ENCODE measurements at places on chromosomes 7 and 10.

DNA sequence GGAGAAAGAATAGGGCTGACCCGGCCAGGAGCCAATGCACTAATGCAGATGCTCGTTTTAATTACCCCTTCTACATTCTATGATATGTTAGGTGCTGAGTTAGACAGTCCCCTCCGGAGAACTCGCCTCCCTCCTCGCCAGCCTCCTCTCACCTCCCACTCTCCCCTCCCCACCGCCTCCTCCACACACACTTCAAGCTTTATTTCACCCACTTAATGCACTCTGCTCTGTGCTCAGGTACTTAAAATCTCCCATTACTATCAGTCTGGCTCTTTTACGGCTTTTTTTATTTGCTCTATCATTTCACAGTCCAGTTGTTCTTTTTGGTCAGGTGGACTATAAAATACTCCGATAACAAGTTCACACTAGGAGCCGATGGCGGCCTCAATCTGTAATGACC is 231.6 kb downstream of the TEX36 start:
- no peak for DNase-seq

DNA sequence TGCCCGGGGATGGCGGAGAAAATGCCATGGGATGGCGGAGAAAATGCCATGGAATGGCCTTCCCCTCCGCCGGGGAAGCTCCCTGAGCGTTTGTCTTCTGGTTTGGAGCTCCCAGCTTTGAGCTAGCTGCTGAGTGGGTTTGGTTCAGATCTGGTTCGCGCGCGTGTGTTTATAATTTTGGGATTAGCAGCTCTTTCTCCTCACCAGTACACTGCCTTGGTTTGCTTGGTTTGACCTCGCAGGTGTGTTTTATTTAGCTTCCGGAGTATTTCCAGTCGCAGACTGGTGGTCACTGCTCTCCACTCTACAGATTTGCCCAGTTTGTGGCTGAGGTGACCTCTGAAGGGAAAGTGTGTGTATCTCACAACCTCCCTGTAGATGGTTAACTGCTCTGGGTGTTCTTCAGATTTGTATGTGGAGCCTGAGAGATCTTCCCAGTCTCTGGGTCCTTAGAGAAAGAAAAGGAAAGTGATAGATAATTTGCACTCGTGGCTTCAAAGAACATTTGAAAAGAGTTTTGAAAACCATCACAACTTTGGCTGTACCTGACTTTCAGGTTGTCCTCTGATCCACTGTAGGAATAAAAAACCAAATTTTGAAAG is 597 bp downstream of the ZNF277 start:
- DNase-seq, result no peak

DNA sequence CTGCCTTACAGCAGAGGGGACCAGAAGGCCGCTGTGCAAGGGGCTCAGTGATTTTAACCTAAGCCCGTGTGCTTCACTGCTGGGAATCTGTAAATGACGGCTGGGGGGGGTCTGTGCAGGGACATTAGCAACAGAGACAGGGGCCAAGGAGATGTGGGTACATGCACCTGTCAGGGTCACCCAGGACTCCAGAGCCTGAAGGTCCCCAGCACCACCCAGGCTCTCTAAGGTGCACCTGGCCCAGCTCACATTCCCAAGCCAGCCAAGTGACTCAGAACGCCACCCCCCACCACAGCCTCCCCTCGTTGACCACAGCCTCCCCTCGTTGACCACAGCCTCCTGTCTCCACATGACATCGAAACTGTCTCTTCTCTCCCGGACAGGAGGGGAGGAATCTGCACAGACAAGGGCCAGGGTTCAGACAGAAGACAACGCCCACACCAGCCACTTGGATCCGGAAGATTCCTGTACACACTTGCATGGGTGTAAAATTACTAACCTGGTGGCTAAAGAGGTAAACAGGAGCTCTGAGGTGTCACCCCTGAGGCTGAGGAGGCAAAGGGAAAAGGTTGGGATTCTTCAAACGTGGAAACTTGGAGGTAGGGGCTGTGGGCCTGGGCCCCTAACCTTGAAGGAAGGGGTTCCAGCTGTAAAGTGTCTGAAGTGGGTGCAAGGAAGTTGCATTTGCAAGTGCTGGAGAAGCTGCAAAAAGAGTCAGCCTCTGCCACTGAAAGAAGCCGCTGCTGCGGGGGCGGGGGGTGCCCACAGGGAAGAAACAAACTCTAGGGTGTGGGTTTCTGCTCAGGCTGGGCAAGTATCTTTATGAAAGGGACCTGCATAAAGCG is 27.0 kb downstream of the CALML3 start:
- no peak for DNase-seq

DNA sequence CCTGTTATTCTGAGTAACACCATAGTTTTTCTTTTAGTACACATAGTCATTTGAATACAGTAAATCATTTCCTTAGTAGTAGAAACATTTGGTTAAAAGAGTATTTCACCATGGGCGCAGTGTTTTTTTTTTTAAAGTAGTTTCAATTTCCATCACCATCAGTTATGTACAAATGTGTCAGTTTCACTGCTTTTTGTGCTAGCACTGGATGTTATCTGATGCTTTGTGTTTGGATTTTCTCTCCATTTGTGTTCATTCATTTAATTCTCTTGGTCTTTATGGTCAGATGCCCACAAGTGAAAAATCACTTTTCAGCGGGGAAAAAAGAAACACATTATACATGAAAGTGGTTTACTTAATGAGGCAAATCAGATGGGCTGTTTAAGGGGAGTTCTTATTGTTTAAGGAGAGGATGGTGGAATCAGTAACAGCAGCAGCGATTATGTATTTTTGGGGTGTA is 16.0 kb upstream of the HK1 start:
- peak; percentile 27 for DNase-seq

GRCh38 chr10:22667093-22667480 is 47.3 kb downstream of the PIP4K2A start:
- no peak for DNase-seq

- no peak for DNase-seq
Measured at GRCh38 chr10:73932620-73933112, 21.7 kb downstream of the PLAU start.

- peak; percentile 82 for DNase-seq
Measured at GRCh38 chr7:112400141-112400540, 50.1 kb upstream of the IFRD1 start.

DNA sequence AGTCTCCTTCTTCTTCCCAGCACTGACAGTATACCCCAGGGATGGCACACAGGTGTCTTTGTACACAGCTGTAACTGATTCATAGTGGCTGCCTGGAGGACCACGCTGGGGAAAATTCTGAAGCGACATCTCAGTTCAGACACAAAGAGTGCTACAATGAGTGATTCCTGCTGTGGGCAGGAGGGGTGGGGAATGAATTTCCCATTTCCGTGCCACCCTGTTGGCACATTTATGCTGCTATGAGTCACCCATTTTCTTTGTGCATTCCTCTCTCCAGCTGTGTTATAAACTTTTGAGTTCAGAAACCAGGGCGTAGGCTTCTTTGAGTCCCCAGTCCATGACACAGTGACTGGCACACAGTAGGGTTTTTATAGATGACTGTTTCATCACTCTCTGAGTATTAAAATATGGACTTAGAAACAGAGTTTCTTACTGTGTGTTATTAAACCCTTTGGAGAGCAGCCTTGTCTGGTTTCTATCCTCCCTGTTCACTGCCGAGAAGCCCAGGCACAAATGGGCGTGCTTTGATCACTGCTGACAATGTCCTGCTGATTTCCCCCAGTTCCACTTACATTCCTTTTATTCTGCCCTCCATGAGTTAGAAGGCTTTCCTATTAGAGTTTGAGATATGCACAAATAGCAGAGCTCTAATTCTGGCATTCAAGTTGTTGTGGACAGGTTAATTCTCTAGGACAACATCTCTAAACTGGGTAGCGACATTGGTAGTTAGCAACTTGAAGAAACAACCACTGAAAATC is 24.0 kb upstream of the NPS start:
- DNase-seq, result no peak

GRCh38 chr10:51422311-51423120 is 276.9 kb downstream of the CSTF2T start:
- peak; percentile 69 for DNase-seq

DNA sequence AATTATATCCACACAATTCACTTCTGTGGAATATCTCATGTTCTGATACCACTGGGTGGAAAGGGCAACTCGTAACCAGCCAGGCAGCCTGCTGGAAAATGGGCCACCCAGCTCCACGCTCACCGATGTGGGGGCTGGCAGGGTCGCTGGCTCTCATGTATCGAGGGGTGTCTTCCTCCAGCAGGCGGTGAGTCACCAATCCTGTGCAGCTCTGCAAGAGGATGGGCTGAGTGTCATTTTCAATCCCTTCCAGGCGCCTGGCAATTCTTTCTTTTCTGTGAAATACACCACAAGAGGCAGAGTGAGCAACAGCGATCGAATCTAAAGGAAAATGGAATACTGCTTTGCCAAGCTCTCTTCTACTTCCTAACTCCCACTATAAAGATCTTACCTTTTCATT is 80.1 kb downstream of the SVIL start:
- no peak for DNase-seq

DNA sequence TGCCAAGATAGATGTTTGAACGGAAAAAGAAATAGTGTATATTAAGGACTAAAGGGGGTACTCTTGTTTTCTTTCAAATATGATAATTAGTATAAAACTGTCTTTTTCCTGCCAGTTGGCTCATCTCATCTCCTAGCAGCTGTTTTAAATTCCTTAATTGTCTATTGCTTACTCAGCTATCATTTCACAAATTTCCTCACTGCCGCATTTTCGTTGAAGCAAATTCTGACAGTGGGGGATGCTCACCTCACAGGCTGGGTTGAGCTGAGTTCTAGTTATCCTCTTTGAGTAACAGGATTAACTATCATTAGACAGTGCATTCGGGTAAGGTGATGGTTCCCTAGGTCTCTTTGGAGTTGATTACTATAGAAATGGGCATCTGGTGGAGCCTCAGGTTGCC is 592.0 kb downstream of the AUTS2 start:
- no peak for DNase-seq

GRCh38 chr10:52335665-52336064 is 21.6 kb downstream of the DKK1 start:
- peak; percentile 51 for DNase-seq
